ENCODE measurements at places on chromosomes 7 and 10. TPM values are rescaled to one million over a fixed set of nuclear protein-coding genes. Genes with fewer than 3 reads are reported as not detected.

DAGLB gene
- 19.4 TPM for polyA plus RNA-seq

ABCB1 gene
- polyA plus RNA-seq: 6.6 TPM

EBLN1 gene
- polyA plus RNA-seq: 0.11 TPM

LRRN3 gene
- polyA plus RNA-seq: 5.4 TPM

SYT15 gene
- polyA plus RNA-seq: 2.6 TPM

GNAT3 gene
- polyA plus RNA-seq: 0.05 TPM

IL15RA gene
- polyA plus RNA-seq: 12.0 TPM

FAM25G gene
- polyA plus RNA-seq: 4.2 TPM

GNGT1 gene
- 3.3 TPM for polyA plus RNA-seq

SYNPO2L gene
- 0.21 TPM for polyA plus RNA-seq

FAM131B gene
- 0.68 TPM for polyA plus RNA-seq

WDFY4 gene
- polyA plus RNA-seq: 13.0 TPM

MACROH2A2 gene
- 12.9 TPM for polyA plus RNA-seq

PNLIPRP2 gene
- 0.25 TPM for polyA plus RNA-seq

MEST gene
- polyA plus RNA-seq: 15.8 TPM

HOXA2 gene
- polyA plus RNA-seq: 3.9 TPM

ANAPC16 gene
- polyA plus RNA-seq: 349 TPM

VAX1 gene
- polyA plus RNA-seq: 0.02 TPM

ZWINT gene
- 7.8 TPM for polyA plus RNA-seq

CCDC3 gene
- 52.4 TPM for polyA plus RNA-seq

CXCL12 gene
- 82.1 TPM for polyA plus RNA-seq

CCDC172 gene
- 0.16 TPM for polyA plus RNA-seq

PLXDC2 gene
- 7.1 TPM for polyA plus RNA-seq

LRRC18 gene
- polyA plus RNA-seq: 0.07 TPM

C10orf62 gene
- polyA plus RNA-seq: not detected

TCF7L2 gene
- polyA plus RNA-seq: 11.1 TPM
